NCI-H1436 treated with DMSO at 0.1 percent for 48 hours (cell line): ENCODE measurements at places on chromosomes 3 and 15.

DNA sequence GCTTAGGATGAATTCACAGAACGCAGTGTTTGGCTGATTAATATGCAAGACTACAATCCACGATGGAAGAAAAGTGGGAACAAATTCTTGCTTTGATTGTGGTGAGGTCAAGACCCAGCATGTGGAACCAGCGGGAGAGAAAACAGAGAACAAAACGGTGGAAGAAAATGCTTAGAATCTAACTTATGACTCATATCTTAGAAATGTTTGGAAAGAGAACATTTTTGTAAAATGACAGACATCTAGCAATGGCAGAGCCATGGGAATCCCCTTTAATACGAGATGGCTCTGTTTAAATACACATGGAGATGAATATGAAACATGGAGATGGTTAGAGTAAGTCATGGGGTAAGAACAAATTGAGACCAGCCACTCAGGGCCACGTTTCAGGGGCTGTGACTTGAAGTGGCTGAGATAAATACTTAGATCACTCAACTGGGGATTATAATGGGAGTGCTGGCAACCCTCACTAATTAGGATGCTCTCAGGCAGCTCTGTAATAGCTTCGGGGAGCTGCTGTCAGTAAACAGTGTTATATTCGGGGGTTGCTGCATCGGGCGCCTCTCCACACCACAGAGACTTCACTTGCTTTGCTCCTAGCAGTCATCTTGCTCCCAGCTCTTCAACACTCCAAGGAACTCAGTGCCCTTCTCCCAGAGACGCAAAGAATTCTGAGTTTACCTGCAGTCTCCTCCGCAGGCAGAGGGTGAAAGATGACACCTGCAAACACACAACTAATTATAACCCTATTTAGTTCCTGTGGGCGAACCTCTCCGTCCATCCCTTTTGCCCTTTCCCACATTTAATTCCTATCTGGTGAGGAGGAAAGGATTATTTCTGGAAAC lies 68.0 kb upstream of the ONECUT1 start:
- DNase-seq = no peak

- DNase-seq = no peak
These were observed 196.4 kb downstream of the UACA start for GRCh38 chr15:70566989-70567388.

- DNase-seq = no peak
These were observed 17.7 kb downstream of the PTH1R start for GRCh38 chr3:46895204-46895660.

GRCh38 chr3:38141952-38142273 lies 3.5 kb downstream of the MYD88 start:
- DNase-seq = no peak

DNA sequence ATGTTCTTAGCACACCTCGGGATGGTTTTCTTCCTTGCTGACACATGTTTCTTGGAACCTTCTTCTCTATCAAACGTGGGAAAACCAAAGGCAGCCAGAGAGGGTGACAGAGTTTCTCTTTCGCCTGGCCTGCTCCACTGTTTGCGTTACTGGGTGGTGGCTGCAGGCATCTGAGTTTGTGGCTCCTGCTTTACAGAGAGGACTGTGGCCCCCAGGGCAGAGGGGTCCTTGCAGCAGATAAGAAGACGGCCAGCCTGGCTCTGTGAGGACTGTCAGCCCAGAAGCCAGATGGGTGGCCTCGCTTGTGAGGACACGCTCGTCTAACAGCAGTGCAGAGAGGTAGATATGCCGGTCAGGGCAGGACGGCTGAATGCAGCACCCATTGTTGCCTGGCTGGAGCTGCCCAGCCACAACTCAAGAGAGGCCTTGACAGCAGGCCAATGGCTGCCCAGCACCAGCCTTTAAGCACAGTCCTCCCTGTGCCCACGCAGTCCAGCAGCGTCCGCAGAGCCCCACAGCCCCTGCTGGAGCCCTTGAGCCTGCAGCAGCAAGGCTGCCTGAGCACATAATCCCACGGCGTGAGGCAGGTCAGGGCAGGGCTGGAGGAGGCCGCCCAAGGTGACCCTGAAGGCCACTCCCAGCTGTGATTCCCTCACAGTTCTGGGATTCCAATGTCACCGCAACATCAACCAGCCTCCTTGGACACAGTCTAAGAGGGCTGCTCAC lies 15.0 kb upstream of the SPTBN5 start:
- DNase-seq = no peak

DNA sequence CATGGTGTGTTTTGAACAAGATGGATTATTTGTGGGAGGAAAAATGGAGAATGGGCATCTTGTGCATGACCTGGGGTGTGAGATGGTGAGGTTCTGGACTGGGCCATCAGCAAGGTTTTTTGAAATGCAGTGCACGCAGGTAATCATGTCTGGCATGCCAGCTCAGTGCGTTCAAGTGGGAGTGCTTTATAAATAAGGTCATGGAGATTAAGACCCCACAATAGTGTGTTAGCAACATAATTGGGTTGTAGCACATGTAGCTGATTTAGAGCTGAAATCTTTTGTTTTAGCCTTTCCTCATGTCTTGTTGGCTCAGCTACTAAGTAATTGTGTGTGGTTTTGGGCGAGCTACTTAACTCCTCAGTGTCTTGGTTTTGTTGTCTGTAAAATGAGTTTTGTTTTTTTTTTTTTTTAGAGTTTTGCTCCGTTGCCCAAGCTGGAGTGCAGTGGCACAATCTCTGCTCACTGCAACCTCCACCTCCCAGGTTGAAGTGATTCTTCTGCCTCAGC lies 3.9 kb upstream of the CACNA1D start:
- DNase-seq = no peak

DNA sequence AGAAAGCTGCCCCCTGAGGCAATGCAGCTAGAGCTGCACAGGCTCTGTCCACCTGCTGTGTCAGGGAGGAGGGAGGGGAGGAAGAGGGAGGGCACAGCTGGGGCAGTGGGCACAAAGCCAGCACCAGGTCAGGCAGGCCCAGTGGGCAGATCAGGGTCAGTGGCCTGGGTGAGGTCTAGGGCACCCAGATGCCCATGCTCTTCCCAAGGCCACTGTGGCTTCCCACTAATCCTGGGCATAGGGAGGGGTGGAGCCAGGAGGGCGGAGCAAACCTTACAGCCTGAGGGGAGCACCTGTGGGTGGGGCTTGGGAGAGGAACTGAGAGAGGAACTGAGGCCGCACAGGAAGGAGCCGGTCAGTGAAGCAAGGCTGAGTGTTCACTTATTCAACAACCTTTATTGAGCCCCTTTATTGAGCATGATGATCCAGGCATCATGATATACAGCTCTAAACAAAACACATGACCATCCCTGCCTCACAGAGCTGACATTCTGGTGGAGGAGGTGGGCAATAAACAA lies 55.0 kb downstream of the RHCG start:
- DNase-seq = no peak
